Activated CD4-positive, alpha-beta T cell treated with anti-CD3 and anti-CD28 coated beads, Interleukin-2, Interleukin-6, amounts not matched to agents 100 ng/mL and 50 ng/mL, durations not matched to agents 16 hours and 8 hours (primary cell): ENCODE measurements at places on chromosomes 4 and X.

DNA sequence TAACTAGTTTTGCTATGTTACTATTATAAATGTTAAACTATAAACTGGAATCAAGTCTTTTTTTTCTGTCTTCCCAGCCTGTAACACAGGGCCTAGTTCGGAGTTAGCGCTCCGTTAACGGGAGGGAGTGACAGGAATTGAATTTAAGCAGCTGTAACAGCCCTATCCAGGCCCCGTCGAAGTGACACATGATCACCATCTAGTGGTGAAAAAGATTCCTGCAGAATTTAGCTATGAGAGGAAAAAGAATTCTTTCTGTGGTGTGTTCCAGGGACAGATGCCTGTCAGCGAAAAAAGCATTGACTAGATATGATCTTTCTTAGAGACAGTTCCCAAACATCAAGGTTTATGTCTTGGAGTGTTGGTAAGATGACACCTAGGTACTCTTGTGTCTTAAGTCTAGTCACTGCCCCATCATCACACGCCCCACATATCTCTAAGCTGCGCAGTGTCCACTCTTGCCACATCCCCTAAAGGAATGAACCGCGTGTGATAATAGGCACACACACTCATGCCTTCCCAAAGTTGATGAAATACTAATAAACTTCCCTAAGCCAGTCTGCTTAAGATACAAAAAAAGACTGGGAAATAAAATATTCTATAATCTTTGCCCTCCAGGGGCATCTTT lies 2.1 kb downstream of the GAB3 start:
- DNase-seq: peak; percentile 82

DNA sequence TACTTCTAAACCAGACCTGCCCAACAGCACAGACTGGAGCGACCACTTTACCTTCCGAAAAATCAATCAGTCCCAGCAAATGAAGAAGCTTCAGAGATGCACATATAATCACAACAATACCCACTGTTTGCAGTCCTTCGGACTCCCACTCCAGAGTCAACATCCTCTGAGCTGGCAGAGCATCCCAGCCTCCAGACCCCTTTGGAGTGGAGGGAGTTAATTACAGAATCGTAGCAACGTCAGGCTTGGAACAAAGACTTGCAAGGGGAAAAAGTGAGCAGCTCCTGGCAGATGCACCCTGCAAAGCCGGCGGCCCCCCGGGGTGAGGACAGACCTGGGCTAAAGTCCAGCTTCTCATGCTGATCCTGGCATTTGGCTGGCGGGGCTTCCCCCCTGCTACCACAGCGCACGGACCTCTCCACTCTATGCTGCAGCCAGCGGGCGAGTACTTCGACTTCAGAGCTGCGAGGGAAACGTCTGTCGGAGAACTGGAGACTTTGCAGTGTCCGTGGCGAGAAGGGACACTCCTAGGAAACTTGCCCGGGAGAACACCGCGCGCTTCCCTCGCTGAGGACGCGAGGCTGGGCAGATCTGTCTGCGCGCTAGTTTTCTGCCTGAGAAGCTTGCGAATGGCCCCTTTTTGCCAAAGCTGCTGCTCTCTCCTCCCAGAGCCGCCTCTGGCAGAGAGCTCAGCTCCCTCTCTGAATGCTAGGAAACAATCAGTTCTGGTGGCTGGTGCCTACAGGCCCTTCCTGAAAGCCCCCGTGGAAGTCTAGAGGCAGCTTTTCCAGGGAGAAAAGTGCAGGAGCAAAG lies 283.7 kb downstream of the PACRGL start:
- no peak for DNase-seq

DNA sequence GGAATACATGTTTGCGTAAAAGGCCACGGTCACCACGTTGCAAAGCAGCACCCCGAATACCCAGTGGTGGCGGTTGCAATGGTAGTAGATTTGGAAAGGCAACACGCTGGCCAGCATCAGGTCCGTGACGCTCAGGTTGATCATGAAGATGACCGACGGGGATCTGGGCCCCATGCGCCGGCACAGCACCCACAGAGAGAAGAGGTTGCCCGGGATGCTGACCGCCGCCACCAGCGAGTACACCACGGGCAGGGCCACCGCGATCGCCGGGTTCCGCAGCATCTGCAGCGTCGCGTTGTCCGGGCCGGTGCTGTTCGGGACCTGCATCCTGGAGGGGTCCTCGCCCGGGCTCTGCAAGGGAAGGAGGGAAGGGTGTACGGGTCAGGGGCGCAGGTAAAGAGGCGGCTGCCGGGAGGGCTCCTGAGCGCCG lies 13.5 kb upstream of the ASMTL start:
- no peak for DNase-seq

- no peak for DNase-seq
These were observed 551.3 kb upstream of the TECRL start for GRCh38 chr4:64960516-64960915.

- peak; percentile 78 for DNase-seq
These were observed at the start of gene TMEM185A for GRCh38 chrX:149631234-149632165. Gene TMEM185A, minus strand, starts transcription at chrX:149631792. Its CDS starts 212 bp downstream, at chrX:149631580.

DNA sequence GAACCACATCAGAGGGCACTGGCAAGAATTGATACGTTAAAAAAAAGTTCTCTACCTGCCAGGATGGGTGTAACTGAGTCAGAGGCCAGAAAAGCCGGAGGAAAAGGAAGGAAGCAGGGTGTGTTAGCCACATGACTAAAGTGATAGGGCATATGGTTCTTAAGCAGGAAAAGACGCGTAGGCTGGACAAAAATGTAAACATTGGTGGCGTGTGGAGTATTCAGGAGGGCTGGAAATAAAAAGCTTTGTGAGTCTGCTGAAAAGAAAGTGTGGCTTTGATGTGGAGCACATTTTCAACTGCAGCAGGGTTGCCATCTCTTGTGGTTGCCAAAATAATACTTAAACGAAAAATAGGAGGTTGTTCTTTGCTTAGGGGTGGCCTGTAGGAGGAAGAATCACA lies 186.5 kb upstream of the RPL34 start:
- peak; percentile 44 for DNase-seq

DNA sequence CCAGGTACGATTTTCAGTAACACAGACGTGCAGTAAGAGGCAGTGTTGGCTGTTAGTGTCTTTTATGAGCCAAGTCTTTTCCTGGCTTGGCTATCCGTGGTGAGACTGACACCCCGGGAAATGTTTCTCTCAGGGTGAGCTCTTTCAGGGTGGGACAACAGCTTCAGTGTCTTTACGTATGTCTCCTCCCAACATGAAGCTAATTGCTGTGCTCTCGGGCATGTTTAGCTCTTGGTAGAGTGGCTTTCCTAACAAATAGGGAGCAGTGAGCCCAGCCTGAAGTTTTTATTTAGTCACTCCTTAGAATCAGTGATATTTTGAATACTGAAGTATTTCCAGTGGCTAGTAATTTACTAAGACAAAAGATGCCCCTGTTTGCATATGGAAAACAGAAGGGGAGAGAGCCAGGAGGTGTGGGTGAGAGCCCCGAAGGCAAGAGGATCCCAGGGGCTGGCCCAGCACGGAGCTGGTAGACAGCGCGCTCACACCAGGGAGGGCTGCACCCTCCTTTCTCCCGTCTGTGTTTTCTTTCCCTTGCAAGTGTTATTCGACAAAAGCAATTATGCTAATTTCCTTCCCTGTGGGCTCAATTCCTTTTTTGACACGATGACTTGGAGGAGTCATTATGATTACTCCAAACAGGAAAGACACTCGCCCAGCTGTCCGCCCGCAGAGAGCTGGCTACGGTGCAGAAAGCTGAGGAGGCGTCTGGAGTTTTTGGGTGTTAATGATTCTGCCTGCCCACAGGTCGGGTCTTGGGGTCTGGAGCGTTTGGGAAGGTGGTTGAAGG lies 47.7 kb downstream of the PDGFRA start:
- peak; percentile 50 for DNase-seq

GRCh38 chrX:130933358-130933757 lies 30.3 kb upstream of the ENOX2 start:
- no peak for DNase-seq

GRCh38 chrX:120316587-120317283 lies 5.5 kb upstream of the TMEM255A start:
- no peak for DNase-seq

DNA sequence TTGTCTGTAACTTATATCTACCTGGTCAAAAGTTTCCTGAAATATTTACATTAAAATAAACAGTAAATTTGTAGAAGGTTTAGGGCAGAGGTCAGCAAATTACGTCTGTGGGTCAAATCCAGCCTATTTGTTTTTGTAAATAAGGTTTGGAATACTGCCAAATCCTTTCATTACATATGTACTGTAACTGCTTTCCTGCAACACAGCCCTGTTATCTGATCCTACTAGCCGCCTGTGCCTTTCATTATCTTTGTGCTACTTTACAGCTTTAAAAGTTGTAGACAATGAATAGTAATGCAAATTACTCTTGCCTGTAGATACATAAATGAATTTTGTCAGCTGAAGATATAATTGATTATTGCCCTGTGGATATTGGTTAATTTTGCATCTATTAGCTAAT lies 369.6 kb upstream of the SLC7A11 start:
- DNase-seq: no peak

DNA sequence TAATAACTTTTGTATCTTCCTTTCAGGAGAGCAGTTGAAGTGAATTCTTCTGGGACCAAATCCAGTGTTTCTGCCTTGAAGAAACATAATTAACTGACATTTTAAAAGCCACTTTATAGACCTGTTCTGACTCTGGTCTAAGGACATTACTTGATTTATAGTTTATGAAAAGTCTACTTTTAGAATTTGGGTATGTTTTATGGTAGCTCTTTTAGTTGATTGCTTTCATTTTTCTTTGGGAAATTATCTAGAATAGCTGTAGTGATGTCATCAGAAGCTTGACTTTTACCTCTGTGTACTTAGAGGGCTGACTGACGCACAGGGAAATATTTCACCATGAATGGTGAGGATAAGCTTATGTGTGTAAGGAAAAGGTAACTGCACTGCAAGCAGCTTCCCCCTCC lies 131.8 kb upstream of the LIMCH1 start:
- no peak for DNase-seq

- DNase-seq: no peak
These were observed 145.0 kb upstream of the CT83 start for GRCh38 chrX:116607776-116608175.

GRCh38 chrX:118571836-118572235 lies 76.2 kb downstream of the DOCK11 start:
- DNase-seq: no peak
